ENCODE measurements at places on chromosomes 7 and 10.

- DNase-seq, result no peak
These were observed 192.2 kb upstream of the LRGUK start for GRCh38 chr7:133934977-133935330.

DNA sequence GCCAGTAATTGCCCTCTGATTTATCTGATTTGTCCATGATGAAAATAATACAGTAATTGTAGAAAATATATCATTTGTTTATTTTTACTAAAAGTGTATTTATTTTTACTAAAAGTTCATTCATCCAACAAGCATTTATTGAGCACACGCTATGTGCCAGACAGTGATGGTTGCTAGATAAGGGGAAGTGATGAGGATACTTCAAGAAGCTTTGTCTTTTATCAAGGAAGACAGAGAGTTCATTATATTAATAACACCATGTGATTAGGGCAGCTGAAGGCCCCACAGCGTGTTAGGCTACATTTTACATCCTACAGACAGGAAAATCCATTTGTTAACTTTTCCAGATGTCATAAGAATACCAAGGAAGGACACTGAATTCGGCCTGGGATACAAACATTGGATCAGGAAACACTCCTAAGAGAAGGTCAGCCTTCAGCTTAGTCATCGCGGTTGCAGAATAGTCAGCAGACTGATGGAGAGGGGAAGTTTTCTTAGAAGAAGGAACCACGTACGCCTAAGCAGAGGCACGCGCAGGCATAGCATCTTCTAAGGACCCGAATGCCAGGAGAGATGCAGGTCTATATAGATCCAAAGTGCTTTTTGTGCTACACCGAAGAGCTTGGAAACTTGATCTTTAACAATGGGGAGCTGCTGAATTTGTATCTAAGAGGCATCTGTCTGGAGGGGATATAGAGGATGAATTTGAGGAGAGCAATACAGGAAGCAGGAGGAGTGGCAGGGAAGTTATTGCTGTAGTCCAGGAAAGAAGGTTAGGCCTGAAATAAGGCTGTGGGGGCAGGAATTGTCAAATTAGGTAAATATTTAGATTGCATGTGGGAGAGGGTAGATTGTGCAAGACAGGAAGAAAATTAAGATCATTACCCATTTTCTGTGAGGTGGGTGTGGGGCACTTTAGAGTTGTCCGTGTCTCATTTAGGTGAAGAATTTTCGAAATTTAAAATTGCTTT is 85.7 kb downstream of the LRGUK start:
- no peak for DNase-seq

GRCh38 chr10:100036850-100037249 is 27.1 kb upstream of the DNMBP start:
- DNase-seq, result no peak

DNA sequence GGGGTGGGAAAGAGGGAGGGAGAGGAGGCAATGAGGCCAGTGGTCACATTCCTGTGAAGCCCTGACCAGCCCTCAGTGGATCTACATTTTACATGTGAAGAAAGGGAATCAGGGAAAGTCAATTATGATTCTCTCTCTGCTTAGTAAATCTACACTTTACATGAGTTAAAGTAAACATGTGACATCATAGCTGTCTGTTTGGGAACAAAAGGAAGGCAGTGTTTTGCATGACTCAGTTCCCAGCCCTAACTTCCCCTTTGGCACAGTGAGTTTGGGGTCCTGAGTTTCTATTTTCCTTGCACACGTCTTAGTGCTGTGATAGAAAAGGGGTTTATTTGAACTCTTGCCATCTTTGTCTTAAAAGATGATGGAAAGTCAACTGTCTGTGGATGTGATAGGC is 615.1 kb downstream of the SDK1 start:
- DNase-seq, result no peak

DNA sequence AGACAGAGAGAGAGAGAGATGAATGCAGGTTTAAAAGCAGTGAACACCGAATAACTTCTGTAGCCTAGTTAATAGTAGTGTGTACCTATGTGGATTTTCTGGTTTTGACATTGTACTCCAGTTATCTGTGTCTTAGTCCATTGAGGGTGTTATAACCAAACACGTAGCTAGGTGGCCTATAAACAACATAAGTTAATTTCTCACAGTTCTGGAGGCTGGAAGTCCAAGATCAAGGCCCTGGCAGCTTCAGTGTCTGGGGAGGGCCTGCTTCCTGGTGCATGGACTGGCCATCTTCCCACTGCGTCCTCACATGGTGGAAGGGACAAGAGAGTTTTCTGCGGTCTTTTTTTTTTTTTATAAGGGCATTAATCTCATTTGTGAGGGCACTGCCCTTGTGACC is 23.5 kb downstream of the AOC1 start:
- no peak for DNase-seq

DNA sequence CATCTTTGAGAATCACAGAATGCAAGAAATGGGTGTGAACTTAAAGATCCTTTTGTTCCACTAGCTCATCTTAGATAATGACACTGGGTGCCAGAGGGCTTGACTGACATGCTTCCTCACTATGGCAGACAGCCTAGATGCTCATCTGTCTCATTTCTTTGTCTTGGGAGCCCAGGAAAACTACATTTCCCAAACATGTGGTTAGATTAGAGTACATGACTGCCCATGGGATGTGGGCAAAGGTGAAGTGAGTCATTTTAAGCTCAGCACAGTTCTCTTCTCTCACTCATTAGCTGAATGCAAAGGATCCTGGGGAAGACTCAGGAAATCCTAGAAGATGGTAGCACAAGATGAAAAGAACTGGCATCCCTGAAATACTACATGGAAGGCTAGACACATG is 32.5 kb upstream of the TBX20 start:
- DNase-seq, result no peak

GRCh38 chr7:41065663-41066062 is 637.2 kb downstream of the INHBA start:
- DNase-seq, result no peak

DNA sequence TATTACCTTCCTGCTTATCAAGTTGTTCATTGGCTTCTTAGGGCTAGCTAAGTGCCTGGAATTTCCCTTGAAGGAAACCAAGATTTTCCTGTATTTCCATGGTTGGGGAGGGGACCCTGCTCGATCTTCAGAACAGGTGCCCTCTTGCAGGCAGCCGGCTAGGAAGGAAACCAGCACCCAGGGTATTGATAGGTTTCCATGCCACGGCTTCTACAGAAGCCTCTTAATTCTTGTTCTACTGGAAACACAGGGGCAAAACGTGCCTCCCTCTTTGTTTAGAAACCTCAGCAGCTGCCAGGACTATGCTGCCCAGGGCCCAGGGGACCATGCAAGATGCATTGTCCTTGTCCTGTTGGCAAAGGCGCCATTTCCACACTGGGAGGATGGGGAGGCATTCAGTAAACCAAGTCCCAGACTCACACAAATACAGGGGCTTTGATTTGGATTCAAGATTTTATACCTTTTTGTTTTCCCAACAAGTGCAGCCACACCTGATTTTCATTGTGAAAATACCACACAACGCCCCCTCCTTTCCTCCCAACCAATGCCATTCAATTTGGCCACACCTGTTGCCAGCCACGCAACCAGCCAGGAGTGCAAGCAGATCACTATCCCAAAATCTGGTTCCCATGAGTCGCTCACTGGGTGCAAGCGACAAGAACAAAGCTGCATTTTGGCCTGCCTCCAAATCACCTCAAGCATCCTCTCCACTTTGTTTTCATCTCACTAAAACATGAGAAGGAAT is 29.6 kb downstream of the C10orf71 start:
- no peak for DNase-seq

DNA sequence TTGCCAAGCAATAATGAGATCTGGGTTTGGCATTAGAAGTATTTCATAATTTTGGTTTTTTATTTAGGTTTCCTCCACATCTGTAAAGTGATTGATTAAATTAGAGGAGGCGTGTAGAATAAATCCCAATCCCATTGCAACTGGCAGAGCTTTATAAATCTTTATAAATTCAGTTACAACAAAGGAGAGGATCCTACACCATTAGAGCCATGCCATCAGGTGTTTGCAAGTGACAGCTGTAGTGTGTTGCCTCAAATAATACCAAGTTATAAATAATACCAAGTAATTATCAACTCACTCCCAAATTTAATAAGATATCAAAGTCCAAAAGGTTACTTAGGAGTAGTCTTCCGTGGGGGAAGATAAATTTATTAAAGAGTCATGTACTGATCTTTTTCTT is 62.2 kb downstream of the PODXL start:
- DNase-seq, result no peak

GRCh38 chr10:123445261-123445775 is 220.8 kb upstream of the GPR26 start:
- DNase-seq, result no peak

DNA sequence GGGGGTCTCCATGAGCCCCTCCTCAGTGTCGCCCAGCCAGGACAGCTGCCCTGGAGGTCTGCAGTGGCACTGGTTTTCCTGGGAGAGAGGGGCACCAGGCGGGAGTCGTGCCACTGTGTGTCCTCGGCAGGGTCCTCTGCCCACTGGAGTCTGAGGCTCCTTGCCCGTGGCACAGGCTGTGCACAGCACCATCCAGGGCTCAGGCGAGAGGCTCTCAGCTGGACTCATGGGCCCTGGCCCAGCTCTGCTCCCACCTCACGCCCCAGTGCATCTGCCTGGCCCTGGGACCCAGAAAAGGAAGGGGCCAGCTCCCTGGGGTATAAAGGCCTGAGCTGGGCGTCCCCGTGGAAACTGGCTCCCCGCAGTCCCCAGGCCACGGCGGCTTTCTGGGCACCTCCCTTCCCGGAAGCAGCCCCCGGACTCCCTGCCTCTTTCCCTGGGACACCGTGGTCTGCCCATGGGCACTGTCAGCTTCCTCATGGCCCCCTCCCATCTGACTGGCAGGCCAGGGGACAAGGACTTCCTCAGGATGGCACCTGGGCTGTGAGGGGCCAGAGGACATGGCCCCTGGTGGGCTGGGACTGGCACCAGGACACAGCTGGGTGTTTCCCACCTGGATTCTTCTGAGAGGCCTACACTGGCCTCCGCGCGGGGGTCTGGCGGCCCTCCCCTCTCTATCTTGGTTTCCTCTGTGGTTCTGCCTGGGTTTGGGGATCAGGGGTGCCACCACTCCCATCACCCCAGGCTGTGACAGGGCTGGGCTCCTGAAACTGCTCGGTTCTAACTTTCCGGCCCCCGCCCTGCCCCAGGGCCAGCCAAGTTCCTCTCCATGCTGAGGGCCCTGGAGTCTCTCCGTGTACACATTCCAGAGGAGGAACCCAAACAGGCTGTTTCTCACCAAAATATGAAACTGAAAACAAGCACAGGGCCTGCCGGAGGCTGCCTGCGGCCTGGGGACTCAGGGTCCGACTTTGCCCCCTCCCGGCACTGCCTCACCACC is 5.5 kb downstream of the FOXL3 start:
- no peak for DNase-seq

GRCh38 chr10:27192284-27192683 is 37.1 kb downstream of the MASTL start:
- no peak for DNase-seq

GRCh38 chr10:78451592-78451991 is 417.9 kb downstream of the RPS24 start:
- no peak for DNase-seq

GRCh38 chr10:101965075-101965765 is 90.8 kb downstream of the ARMH3 start:
- DNase-seq, result no peak

- no peak for DNase-seq
These were observed 155.2 kb downstream of the CUX1 start for GRCh38 chr7:101972627-101973026.

DNA sequence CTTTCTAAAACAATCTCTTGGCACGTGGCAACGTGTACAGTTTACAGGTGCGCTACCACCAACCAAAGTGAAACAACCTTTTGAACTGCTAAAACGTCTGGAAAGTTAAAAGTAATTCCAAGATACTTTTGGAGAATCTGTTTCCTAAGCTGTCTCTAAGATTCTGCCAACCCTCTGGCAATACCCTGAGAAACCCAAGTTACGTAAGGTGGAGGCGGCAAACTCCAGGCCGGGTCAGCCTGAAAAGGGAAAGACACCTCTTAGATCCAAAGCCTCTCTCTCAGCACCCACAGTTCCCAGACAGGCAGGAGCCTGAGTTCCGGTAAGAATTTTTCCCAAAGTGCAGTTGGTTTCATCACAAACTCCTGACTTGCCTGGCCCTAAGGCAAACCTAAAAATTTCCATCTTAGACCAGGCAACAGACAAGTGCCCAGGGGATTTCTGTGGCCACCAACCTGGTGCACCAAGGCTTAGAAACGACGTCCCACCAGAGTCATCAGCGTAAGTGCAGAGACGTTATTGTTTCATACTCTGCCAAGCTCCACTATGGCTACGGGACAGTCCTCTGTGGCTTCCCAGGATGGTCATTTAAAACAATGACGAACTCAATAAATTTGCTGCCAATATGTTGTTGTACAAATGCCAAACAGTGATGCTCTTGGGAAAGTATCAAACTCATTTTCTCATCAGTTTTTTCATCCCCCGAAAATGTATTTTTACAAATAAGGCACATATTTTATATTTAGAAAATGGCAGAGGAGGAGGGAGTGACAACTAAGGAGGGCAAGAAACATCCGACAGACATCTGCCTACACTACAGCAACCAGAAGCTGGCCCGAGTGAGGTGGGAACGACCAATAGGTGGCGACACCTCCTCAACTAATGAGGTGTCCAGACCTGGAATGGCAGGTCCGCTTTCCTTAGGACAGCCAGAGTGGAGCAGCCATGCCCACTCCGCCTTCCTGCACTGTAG is 205.8 kb upstream of the FRMD4A start:
- no peak for DNase-seq

DNA sequence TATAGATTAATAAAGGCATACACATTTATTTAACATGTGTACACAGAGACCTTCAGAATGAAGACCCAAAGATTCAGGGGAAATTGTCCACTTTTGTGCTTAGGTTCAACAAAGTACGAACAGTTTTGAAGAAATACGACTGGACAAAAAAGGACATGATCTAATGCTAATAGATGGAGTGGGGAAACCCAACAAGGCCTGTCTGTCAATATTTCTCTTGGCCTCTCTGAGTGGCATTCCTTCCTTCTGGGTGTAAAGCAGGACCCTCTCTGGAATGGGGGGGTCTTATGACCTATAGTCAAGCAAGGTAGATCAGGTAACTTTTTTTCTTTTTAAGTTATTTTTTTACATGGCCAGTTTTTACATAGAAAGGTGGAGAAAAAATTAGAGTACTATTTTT is 222.3 kb upstream of the IGFBP3 start:
- no peak for DNase-seq

DNA sequence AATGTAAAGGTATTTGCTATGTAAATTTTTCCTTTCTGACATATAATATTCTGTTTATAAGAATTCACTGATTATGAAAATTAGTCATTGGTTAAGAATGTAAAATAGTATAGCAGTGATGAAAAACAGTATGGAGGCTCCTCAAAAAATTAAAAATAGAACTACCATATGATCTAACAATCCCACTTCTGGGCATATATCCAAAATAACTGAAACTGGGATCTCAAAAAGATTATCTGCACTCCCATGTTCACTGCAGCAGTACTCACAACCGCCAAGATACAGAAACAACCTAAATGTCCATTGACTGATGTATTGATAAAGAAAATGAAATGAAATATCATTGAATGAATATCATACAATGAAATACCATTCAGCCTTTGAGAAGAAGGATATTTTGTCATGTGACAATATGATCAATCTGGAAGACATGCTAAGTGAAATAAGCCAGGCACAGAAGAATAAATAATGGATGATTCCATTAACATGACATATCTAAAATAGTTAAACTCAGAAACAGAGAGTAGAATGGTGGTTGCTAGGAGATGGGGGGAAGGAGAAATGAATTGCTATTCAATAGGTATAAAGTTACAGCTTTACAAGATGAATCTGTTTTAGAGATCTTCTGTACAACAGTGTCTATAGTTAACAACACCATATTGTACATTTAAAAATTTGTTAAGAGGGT is 14.0 kb downstream of the C10orf88 start:
- DNase-seq, result no peak

- DNase-seq, result no peak
These were observed 185.7 kb downstream of the XPNPEP1 start for GRCh38 chr10:109737626-109738025.
